Neural crest cell (in vitro differentiated cells): ENCODE measurements at places on chromosomes 12 and 14.

DNA sequence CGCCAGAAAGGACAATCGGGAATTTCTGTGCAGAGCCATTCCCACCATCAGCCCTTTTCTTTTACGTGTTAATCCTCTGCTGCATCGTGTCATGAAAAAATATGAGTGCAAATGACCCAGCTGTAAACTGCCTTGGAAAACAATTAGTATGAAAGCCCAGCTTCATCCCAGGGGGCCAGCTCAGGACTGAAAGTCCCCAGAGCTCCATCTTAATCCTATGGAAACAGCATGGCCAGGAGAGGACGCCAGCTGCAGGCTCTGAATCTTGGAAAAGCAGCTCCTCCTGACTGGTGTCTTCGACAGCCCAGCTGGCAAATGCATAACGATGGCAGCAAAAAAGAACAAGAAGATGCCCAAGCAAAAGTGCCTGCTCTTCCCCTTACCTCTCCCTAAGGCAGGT is 191.5 kb downstream of the NTF3 start:
- no peak for DNase-seq

- DNase-seq = no peak
Measured at GRCh38 chr14:58665773-58666500, 28.2 kb downstream of the DACT1 start.

GRCh38 chr12:57165741-57166140 is 18.3 kb upstream of the LRP1-AS start:
- DNase-seq = no peak

GRCh38 chr12:70507442-70507841 is 129.8 kb downstream of the PTPRB start:
- no peak for DNase-seq

- no peak for DNase-seq
Measured at GRCh38 chr12:27595231-27595642, 71.2 kb downstream of the PPFIBP1 start.

GRCh38 chr14:63867933-63868921 is 15.4 kb downstream of the SYNE2 start:
- DNase-seq = no peak

DNA sequence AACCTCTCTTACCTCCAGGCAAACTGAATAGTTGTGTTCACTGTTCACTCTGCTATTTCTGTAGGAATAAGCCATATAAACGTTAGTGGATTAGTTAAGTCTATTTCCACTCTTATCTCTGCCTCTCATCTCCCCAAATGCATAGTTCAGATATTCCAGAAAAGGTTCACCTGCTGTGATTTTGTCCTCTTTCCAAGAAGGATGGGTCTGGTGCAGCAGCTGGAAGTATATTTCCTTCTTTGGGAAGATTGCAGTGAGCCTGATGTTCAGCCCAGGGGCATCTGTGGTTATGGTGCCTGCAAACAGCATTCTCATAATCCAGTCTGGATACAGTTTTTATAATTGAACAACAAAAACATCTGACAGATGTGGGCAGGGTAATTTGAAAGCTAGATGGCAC is 97.7 kb downstream of the TPH2 start:
- no peak for DNase-seq

- DNase-seq = no peak
Measured at GRCh38 chr12:95759718-95760117, 30.8 kb downstream of the NTN4 start.

GRCh38 chr14:82655770-82656169 is 1122.1 kb upstream of the SEL1L start:
- no peak for DNase-seq

DNA sequence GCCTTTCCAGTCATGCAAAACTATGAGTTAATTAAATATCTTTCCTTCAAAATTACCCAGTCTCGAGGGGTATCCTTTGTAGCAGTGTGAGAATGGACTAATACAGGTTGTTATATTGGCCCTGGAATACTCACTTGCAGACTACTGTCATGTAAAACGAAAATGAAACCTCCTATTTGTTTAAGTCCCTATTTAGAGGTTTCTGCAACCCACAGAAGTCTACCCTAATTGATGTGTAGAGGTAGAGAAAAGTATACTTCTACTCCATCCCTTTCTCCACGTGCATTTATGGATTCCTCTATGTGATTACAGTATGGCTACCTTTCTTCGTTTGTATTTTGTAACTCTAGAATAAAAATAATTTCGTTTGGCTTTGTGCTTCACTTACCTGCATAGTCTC is 371.1 kb downstream of the FSCB start:
- DNase-seq = no peak

GRCh38 chr14:45198551-45198950 is 54.5 kb downstream of the MIS18BP1 start:
- DNase-seq = no peak

DNA sequence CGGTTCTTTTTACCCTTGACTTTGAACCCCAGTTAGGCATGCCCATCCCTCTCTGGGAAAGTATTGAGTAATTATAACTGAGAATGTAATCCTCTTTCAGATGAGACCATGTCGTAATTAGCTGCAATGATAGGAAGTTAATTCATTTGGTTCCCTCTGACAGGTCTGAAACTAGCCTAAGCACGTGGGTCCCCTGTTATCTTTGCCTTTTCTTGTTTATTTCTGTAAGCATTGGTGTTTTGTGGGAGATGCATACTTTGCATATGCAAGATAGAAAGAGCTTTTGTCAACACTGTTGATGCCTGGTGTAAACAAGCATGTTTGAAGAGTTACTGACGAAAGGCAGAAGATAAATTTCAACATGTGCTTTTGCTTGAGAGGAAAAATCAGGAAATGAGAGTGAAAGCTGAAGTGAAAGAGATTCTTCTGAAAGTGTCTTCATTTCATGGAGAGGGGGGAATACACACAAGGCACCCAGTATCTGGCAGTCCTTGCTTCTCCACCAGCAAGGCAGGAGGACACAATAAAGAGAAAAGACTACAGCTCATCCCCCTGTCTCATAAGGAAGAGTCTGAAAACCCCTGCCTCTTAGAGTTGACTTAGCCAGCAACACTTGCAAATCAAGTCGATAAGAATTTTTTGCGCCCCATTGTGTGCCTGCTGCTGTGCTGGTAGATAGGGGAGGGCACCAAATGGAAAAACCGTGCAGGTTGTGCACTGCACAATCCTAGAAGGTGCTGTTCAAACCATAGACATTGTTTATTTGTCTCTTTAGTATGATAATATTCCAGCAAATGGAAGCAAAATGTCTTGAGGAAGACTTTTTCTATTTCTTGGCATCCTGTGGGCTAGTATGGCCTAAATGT is 77.8 kb downstream of the SLC24A4 start:
- DNase-seq = no peak

- no peak for DNase-seq
Measured at GRCh38 chr12:77724367-77724957, 106.2 kb upstream of the NAV3 start.

DNA sequence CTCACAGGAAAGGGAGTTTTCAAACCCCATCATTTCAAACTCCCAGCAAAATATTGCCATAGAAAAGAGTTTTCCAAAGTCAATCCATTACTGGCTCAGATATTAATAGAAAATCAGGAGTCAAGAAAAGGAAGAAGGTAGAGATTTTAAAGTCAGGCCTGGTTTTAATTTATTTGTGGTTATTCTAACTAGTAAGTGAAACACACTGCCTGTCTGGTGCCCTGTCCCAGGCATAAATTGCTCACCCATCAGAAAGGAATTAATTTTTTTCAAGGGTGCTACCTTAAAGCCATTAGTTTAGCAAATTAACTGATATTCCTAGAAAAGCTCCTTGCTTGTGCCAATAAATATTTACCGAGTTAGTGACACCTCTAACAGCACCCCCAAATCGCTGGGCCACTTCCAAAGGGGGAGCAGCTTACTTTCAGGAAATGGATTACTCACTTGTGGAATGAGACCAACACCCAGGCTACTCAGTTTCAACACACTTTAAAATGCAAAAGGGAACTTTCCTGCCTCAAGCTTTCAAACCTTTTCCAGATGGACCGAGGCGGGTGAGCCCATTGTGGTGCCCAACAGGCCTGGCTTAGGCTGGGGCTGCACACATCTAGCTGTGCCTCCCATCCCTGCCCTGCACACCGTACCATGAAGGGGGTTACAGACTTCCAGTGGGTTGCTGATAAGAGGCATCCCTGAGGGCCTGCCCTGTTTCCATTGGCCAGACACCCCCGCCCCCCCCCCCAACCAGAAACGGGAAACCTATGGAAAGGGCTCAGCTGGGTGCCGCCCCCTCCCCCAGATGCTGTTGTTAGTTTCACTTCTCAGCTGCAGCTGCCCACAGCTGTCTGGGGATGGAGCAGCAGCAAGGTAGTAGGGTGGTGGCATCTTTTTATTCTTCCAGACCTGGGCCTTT is 117.2 kb downstream of the SAMD4A start:
- DNase-seq = no peak

GRCh38 chr12:114847441-114848035 is 163.6 kb upstream of the TBX3 start:
- no peak for DNase-seq

GRCh38 chr14:65156568-65157366 is 54.5 kb upstream of the MAX start:
- DNase-seq = no peak

DNA sequence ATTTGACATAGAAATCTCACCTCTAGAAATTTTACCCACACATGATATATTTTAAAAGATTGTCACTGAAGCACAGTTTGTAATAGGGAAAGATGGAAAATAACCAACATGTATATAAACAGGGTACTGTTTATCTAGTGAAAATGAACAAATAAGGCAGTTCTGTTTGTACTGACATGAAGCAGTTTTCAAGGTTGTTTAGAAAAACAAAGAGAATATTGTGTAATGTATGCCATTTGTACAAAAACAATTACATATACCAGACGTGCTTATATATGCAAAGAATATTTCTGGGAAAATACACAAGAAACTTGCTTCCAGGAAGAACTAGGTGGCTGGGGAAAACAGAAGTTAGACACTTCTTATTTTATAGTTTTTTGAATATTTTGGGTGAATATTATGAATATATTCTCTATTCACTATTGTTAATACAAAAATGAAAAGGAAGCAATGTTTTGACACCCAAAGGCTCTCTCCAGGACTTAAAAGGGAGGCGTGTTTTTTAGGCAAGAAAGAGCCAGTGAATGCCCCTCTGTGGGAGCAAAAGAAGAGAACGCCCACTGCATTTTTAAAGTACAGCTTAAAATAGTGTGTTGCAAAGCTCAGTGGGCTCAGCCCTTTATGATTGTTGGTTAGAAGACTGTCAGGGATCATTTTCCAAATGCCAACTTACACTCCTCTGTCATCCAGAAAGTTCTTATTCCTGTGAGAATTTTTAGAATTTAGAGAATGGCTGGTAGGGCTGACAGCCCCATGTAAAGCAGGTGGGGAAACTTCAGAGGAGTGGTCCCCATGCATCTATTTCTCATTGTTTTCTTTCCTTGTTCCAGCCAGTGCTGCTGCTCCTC is 59.6 kb upstream of the FERMT2 start:
- DNase-seq = no peak

GRCh38 chr12:3728686-3729085 is 24.2 kb downstream of the CRACR2A start:
- DNase-seq = no peak

- DNase-seq = no peak
Measured at GRCh38 chr14:97442363-97442762, 645.2 kb downstream of the VRK1 start.

DNA sequence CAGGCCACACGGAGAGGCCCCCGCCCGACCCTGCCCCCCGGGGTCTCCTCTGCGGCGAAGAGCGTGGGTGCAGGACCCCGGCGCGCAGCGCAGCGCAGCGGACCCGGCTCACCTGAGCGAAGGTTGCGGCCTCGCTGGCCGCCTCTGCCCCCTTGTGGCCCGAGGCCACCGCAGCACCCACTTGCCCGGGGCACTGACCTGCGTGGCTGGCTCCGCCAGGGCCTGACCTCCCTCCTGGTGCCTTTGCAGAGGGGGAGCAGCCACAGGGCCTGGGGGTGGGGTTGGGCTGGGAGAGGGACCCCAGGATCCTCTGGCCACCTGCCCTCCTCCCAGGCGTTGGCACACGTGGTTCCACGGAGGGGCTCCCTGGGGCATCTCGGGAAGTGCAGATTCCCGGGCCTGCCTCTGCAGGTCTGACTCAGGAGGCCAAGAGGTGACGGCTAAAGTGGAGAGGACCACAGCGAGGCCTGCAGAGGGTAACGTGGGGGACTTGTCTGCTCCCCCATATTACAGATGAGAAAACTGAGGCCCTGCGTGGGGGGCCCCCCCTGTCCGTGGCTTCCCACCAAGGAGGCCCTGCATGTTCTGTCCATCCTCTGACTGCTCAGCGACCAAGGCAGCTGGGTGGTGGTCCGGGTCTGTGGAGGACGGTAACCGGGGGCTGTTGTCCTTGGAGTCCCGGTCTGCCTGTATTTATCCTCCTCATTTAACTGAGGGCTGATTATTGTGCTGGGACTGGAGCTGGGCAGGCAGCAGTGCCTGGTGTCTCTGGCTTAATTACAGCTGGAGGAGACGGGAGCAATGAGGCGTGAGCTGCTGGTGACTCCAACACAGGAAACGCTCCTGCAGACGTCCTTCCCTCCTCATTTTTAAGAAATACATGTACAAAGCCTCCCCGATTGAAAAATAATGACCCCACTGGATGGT is 67.9 kb upstream of the BEGAIN start:
- DNase-seq = peak; percentile 47
